ENCODE measurements at places on chromosomes 4 and X.

DNA sequence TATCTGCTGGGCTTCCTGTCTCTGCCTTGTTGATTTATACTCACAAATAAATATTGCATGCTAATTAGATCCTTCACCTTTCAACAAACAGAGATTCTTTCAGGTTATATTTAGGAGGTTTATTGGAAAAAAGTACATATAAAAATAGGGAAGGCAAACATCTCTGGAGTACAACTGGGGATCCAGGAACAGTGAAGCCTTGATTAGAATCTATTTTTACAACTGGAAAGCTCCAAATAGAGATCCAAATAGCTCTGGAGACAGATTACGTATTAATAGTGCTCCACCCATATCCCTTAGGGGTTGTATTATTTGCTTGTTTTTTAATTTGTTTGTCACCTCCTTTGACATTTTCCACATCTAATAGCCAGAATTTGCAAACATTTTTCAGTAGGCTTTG lies 46.9 kb upstream of the MAP9 start:
- no peak overlapping the region for H3K27ac ChIP-seq
- no peaks in the 10 kb centered on the region for H3K4me1 ChIP-seq
- no peaks in the 10 kb centered on the region for H3K36me3 ChIP-seq
- peaks cover 8% of the 10 kb centered on the region for H3K27me3 ChIP-seq
- DNase-seq: no peak

- H3K4me1 ChIP-seq: no peaks in the 10 kb centered on the region
- no peak overlapping the region for H3K27ac ChIP-seq
- H3K4me3 ChIP-seq: no peak overlapping the region
- DNase-seq: no peak
- H3K27me3 ChIP-seq: no peaks in the 10 kb centered on the region
Measured at GRCh38 chr4:149426461-149426860, 389.2 kb downstream of the IQCM start.

DNA sequence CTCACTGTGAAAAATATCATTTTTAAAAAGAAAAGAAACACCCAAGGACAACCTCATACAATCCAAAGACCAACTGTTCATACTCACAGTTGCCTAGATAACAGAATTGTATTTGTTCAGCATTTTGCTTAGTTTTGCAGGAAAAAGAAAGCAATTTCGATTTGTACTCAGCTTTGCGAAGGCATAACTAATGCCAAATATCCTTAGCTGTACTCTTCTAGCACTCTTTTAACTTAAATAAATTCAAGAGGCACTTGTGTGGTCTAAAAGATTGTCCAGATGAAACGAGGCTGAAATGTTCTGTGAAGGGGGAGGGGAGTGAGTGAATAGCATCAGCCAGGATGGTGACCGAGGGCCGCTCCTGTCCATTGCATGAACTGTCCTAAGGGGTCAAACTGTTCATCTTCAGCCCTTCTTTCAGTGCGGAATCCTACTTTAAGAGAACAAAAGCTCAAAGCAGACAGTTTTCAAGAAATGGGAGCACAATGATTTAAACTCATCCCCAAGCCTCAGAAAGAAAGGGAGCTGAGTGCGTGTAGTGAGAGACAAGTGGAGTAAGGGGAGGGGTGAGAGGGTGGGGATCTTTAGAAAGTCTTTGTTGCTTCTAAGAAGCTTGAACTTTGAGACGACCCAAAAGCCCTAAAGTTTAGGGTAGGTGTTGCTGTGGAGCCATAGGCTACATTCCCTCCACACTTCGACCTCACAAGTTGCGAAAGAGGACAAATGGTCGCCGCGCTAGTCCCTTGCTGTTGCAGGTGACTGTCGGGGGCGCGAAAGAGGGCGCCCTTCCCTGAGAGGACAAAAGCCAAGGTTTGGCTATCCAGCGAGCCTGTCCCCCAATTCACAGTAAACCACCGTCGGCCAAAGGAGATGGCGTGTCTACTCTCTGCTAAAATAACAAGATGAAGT lies 4.0 kb upstream of the NEUROG2 start:
- H3K27me3 ChIP-seq: peaks cover 81% of the 10 kb centered on the region
- peak; percentile 23 for DNase-seq
- H3K4me1 ChIP-seq: peaks cover 52% of the 10 kb centered on the region
- no peak overlapping the region for H3K27ac ChIP-seq
- peaks cover 3% of the 10 kb centered on the region for H3K36me3 ChIP-seq
- no peak overlapping the region for H3K4me3 ChIP-seq

GRCh38 chrX:123424546-123424945 lies 240.5 kb downstream of the GRIA3 start:
- H3K4me1 ChIP-seq: no peaks in the 10 kb centered on the region
- DNase-seq: no peak
- H3K27ac ChIP-seq: no peak overlapping the region
- H3K4me3 ChIP-seq: no peak overlapping the region

GRCh38 chr4:7752649-7753048 lies 187.0 kb downstream of the AFAP1 start:
- no peak for DNase-seq
- no peaks in the 10 kb centered on the region for H3K27me3 ChIP-seq
- H3K4me1 ChIP-seq: peaks cover 28% of the 10 kb centered on the region
- no peak overlapping the region for H3K4me3 ChIP-seq

DNA sequence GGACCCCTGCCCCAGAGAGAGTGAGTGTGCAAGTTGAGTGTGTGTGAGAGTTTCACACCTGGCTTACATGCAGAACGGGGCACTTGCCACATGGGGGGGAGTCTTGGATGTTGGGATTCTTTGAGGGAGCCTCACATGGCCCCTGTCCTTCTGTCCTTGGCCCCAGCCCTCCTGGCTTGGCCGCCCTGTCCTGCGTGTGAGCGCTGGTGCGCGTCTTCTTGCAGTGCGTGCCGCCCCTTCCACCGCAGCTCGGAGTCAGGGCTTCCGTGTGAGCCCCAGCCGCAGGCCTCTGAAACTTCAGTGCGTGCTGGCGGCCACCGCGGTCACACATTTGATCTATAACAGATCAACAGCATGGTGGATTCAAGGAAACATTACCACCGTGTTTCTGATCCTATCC lies 30.1 kb upstream of the HGFAC start:
- no peak overlapping the region for H3K4me3 ChIP-seq
- no peaks in the 10 kb centered on the region for H3K36me3 ChIP-seq
- H3K4me1 ChIP-seq: no peaks in the 10 kb centered on the region
- H3K27ac ChIP-seq: no peak overlapping the region
- H3K27me3 ChIP-seq: no peaks in the 10 kb centered on the region

GRCh38 chr4:2245787-2246275 lies 3.9 kb upstream of the HAUS3 start:
- peaks cover 2% of the 10 kb centered on the region for H3K36me3 ChIP-seq
- no peak overlapping the region for H3K27ac ChIP-seq
- H3K4me1 ChIP-seq: peaks cover 19% of the 10 kb centered on the region
- H3K4me3 ChIP-seq: no peak overlapping the region
- DNase-seq: no peak
- no peaks in the 10 kb centered on the region for H3K27me3 ChIP-seq

- no peaks in the 10 kb centered on the region for H3K4me1 ChIP-seq
- no peak for DNase-seq
- no peaks in the 10 kb centered on the region for H3K36me3 ChIP-seq
- no peak overlapping the region for H3K4me3 ChIP-seq
Measured at GRCh38 chr4:110489901-110490508, 14.1 kb downstream of the ENPEP start.

DNA sequence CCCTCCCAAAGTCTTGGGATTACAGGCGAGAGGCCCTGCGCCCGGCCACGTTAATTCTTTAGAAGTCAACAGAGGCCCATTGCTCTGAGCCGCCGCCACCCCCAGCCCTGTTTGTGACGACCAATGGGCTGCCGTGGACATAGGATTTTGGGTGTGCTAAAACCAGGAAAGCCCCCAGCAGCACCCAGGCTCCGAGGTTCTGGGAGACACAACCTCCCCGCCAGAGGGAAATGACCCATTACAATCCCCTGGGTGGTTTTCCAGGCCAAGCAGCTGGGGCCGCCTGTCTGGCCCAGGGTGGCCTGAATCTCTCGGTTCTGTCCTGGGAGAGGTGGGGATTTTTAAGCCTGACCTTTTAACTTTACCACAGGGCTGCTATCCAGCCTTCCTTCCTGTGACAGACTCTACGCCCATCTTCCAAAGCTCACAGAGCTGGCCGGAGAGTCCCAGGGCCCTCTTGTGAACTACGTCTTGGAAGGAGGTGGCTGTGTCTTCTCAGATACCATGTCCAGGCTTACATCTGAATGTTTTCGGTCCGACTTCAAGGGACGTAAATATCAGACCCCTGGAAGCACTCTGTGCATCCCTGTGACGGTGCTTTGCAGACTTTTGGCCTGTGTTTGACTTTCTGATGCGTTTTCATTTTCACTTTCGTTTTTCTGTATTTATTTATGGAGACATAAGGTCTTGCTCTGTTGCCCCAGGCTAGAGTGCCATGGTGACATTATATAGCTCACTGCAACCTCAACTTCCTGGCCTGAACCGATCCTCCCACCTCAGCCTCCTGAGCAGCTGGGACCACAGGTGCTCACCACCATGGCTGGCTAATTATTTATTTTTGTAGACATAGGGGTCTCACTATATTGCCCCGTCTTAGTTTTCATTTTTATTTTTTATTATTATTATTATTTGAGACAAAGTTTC lies 36.0 kb downstream of the P2RY8 start:
- H3K4me1 ChIP-seq: peaks cover 27% of the 10 kb centered on the region
- peak; percentile 47 for DNase-seq
- peak overlapping the region; percentile 77 for H3K27ac ChIP-seq
- H3K36me3 ChIP-seq: peaks cover 11% of the 10 kb centered on the region
- peak overlapping the region; percentile 16 for H3K4me3 ChIP-seq

DNA sequence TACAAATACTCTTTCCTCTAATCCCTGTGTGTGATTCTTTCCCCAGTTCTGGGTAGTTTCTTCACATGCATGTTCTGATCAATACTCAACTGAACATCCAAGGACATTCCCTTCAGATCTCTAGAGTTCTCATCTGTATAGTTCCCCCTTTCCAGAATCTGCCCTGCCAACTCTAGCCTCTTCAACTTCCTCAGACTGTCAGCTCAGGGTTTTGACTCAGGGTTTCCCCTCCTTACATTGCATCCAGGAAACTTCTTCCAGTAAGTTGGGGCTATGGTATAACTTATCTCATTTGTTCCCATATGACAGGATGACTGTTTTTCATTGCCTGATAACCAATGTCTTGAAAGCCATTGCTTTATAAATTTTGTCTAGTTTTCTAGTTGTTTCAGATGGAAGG lies 14.2 kb upstream of the ANKRD17 start:
- no peaks in the 10 kb centered on the region for H3K4me1 ChIP-seq
- no peak overlapping the region for H3K27ac ChIP-seq
- H3K27me3 ChIP-seq: no peaks in the 10 kb centered on the region
- H3K4me3 ChIP-seq: no peak overlapping the region
